Brain (organoid and tissue), 16 donors: ENCODE measurements at places on chromosomes 2 and 18.

DNA sequence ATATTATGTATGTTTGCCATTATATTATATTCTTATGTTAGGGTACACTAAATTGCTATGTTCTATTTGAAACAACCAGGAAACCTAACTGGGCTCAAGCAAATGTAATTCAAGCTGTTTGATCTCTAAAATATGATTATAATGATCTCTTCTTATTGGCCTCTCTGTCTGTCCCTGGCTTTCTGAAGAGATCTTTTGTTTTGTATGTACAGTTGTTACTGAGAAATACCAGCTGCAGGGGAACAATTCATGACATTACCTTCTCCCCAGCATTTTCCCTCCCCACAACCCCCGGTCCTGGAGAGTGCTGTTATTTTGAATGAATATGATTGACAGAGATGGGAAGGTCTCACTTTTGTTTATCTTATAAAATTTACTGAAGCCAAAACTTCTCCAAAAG lies 54.8 kb upstream of the CD28 start:
- no peak for DNase-seq

- DNase-seq = peak; percentile 18
These were observed 255.3 kb upstream of the SALL3 start for GRCh38 chr18:78724214-78724914.

GRCh38 chr2:96325041-96325883 lies at the start of gene ITPRIPL1:
TSS of gene ITPRIPL1 (plus strand) at chr2:96325317. CDS start at chr2:96325840, 523 bp downstream.
- no peak for DNase-seq

GRCh38 chr2:227971619-227972230 lies 100.3 kb downstream of the DAW1 start:
- no peak for DNase-seq

- DNase-seq = no peak
These were observed 95.9 kb upstream of the RMDN2 start for GRCh38 chr2:37829202-37829601.

DNA sequence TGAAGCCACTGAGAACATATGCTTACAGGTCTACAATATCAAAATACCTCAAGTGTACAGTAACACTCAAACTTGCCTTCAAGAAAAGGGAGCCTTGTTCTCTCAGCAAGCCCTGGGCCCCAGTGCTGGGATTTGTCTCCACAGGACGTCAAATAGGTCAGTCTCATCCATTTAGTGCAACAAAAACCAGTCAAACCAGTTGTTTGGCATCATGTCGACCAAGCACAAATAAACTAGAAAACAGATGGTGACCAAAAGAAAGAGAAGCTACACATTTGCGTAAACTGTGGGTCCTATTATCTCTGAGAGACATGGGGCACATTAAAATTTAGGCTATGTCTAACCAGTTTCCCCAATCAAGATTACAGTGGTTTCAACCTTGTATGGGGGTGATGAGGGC lies 182.6 kb upstream of the PKDCC start:
- no peak for DNase-seq

- DNase-seq = no peak
These were observed 322.1 kb upstream of the CHAC2 start for GRCh38 chr2:53445383-53446070.

DNA sequence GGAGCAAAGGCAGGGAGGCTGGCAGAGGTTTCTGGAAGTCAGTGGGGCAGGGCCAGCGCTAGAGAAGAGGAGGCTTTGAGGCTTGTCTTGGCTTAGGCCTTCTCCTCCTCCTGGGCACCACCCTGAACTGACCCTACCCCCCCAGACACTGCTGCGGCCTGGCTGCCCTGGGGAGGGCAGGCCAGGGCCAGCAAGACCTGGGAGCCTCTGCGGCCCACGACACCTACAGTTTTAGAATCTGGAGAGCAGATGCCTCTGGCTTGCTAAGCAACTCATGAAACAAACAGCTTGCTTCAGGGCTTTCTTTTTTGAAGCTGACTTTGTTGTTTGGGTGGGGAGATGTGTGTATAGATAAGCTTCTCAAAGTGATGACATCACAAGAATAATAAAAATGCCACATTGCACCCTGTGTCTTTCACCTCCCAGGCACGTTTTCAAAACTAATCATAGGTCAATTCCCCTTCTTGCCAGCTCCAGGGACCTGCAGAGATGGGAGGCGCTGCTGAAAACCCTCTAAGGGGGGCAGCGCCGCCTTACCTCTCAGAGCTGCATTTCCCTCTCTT lies 46.2 kb upstream of the SMAD7 start:
- peak; percentile 37 for DNase-seq

DNA sequence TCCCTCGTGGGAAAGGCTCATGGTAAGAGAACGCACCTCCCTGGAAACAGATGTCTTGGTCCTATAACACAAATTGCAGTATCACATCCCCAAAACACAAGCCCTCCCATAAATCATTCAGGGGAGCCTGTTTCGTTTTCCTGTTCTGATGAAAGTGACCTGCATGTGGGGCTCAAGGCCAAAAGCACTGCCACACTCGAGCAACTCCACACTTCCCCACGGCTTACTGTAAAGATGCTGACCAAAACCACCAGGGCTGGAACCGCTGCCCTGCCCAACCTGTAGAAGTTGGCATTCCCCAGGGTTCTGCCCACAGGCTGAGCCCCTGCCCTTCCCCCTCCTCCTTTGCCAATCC lies 139.7 kb downstream of the BCL11A start:
- no peak for DNase-seq

- no peak for DNase-seq
These were observed 86.7 kb upstream of the SLC39A10 start for GRCh38 chr2:195570329-195570728.
